Fibroblast of the aortic adventitia (primary cell): ENCODE measurements at places on chromosomes 7 and 10. TPM values are rescaled to one million over a fixed set of nuclear protein-coding genes. Genes with fewer than 3 reads are reported as not detected.

Gene CYP3A5
- 1.1 and 2.9 TPM in 2 replicates for total RNA-seq

Gene CCDC136
- 9.9 and 15.7 TPM in 2 replicates for total RNA-seq

Gene CALN1
- total RNA-seq, result not detected in 2 replicates

Gene POM121L12
- total RNA-seq, result not detected in 2 replicates

Gene H2BK1
- total RNA-seq, result not detected in 2 replicates

Gene ZPBP
- not detected in 2 replicates for total RNA-seq

Gene LIPN
- total RNA-seq, result not detected in 2 replicates

Gene FANK1
- total RNA-seq, result 2.3 and 20.4 TPM in 2 replicates

Gene DOCK4
- 7.6 and 25.9 TPM in 2 replicates for total RNA-seq

Gene ADARB2
- not detected in 2 replicates for total RNA-seq

Gene TEX36
- 2.1 TPM in 1 of 2 replicates, not detected in the other for total RNA-seq

Gene ADAM12
- 82.7 and 83.5 TPM in 2 replicates for total RNA-seq

Gene GCK
- total RNA-seq, result 0.36 TPM in 1 of 2 replicates, not detected in the other

Gene RHOBTB1
- total RNA-seq, result 15.8 and 27.0 TPM in 2 replicates

Gene NAMPT
- 78.8 and 84.4 TPM in 2 replicates for total RNA-seq

Gene HMX3
- not detected in 2 replicates for total RNA-seq

- DNase-seq, result peak; percentile 48
Measured at GRCh38 chr7:77453531-77453930, 37.4 kb upstream of the GSAP start.

- no peak for DNase-seq
Measured at GRCh38 chr10:34015700-34016099, 681.2 kb upstream of the NRP1 start.

DNA sequence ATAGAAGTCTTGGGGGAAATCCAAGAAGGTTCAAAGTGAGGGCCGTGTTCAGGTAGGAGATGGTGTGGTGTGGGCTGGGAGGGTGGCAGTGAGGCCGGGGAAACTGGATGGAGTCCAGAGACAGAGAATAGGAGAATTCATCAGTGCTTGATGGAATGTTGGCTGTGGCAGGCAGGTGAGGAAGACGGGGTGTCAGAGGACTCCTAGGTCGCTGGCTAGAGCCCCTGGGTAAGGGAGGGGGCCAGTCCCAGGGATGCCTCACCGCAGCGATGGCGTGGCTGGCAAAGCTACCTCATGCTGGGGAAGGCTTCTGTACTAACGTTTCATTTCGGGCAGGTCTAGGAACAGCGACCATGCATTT is 373.0 kb downstream of the RPS24 start:
- DNase-seq, result no peak

- no peak for DNase-seq
Measured at GRCh38 chr10:14611968-14612693, 162.6 kb downstream of the FAM107B start.

DNA sequence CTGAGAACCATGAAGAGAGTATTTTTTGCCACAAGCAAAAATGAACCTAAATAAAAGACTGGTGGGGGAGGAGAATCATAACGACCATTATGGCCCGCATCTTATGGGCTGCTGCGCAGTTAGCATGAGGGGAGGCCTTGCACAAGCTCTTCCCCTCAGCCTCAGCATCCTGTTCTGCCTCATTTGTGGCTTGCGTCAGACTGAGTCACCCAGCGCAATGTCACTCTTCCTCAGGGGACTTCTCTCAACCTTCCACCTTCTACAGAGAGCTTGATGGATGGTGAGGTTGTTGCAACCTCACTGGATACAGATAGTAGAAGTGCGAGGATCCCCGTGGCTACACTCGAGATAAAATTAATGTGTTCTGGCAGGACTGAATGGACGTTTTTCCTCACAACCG is 16.8 kb upstream of the GPR15LG start:
- peak; percentile 2 for DNase-seq

- DNase-seq, result no peak
Measured at GRCh38 chr10:4581929-4582328, 244.1 kb upstream of the AKR1E2 start.

GRCh38 chr7:32071466-32072091 is 1.4 kb upstream of the PDE1C start:
- no peak for DNase-seq

DNA sequence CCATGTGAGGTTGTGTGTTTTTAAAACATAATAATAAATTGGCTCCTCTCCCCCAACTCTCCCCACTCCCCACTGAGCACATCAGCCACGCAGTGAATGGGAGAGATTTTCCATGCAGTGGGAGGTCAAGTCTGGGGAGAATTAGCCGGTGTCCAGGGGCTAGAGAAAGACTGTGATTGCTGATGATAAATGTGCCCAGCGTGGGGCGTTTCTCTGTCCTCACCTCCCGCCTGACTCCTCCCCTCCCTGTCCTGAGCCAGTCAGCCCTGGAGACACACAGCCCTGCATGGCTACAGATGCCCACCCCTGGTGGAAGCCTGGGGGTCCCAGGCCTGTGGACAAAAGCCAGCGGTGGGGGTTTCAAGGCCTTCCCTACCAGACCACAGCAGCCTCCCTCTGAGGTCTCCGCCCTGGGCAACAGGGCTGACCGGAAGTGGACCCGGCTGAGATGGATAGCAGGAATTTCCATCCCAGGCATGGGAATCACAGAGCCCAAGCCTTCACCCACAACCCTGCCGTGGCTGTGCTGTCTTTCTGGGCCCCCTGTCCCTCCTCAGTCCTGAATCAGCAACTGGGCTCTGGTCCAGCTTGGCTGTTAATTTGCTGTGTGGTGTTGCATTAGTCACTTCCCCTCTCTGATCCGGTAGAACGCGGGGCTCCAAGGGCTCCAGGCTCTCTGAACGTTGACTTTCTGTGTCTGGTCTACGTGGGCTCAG is 46.8 kb upstream of the SLC29A3 start:
- peak; percentile 73 for DNase-seq

DNA sequence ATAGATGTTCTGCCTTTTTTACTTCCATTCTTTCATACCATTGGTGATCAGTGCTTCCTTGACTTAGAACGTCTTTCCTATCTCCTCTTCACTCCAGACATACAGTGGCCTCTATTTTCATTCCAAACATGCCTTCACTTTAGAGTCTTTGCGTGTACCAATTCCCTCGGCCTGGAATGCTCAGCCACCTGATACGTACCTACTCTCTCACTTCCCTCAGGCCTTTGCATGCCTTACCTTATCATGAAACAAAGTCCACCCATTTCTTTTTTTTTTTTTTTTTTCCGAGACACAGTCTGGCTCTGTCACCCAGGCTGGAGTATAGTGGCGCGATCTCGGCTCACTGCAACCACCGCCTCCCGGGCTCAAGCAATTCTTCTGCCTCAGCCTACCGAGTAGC is 2.2 kb upstream of the CCNJ start:
- DNase-seq, result no peak

- DNase-seq, result no peak
Measured at GRCh38 chr7:87212498-87212897, 7.0 kb downstream of the TMEM243 start.

DNA sequence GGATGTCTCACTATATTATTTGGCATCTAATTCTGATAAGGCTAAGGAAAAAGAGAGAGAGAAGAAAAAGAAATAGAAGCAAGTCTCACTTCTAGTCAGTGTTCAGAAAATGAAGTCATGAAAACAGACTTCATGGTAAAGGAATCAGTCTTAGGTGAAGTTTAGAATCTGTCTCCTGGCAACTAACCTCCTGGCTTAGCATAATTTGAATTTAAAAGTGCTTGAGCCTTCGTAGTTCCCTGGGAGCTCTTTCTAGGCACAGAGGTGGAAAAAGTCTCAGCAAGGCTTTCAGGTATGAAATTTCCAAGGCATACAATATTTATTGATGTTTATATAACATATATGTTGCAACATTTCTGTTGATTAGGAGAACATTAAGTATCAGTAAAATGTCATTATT is 10.4 kb downstream of the CHRM2 start:
- DNase-seq, result no peak

GRCh38 chr7:22680482-22680911 is 46.5 kb upstream of the IL6 start:
- no peak for DNase-seq

DNA sequence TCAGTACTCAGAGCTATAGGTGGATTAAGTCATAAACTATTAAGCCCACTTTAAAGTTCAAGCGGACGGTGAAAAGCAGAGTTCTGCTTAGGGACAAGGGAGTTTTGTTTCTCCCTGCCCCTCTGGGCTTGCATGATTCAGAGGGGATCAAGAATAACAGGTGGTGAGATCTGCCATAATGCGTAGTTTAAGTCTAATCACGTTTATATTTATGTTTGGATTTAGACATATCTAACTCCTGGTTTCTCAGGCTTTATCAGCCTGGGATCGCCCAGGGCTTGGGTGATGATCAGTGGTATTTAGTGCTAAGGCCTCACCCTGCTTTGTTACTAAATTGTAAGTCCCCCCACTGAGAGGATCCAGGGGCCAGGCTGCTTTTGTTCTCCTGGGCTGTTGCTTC is 335.4 kb upstream of the NRP1 start:
- no peak for DNase-seq

- DNase-seq, result no peak
Measured at GRCh38 chr10:7478727-7479457, 68.1 kb upstream of the SFMBT2 start.

DNA sequence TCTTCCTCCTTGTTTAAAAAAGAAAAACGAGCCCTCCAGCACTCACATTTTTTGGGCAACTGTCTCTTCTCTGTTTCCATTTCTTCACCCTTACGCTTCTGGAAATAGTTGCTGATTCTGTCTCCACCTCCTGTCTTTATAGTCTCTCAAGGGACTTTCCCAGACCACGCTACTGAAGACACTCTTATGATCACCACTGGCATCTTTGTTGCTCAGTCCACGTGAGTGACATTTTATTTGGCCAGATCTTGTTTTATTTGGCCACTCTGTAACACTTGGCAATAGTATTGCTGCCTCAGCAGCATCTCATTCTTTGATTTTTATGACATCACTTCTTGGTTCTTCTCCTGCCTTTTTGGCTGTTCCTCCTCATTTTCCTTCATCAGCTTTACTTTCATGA is 21.6 kb upstream of the NME8 start:
- DNase-seq, result no peak

DNA sequence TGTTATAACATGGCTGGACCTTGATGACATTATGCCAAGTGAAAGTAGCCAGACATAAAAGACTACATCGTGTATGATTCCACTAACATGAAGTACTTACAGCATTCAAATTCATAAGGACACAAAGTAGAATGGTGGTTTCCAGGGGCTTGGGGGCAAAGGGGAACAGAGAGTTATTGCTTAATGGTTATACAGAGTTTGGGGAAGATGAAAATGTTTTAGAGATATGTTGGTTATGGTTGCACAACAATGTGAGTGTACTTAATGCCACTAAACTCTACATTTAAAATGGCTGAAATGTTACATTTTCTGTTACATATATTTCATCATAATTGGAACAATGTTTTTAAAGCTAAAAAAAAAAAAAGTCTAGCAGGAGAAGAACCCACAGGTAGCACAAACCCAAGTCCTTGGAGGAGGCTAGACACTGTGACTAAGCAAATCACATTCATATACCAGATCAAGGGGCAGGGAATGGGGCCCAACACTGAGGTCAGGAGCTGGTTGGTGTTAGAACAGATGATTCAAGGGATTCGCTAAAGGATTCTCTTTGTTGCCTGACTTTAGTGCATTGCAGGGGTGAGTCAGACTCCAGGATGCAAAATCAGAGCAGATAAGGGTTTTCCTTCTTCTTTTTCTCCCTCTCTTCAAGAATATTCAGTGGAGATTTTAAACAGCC is 25.1 kb upstream of the AOAH start:
- DNase-seq, result peak; percentile 67

DNA sequence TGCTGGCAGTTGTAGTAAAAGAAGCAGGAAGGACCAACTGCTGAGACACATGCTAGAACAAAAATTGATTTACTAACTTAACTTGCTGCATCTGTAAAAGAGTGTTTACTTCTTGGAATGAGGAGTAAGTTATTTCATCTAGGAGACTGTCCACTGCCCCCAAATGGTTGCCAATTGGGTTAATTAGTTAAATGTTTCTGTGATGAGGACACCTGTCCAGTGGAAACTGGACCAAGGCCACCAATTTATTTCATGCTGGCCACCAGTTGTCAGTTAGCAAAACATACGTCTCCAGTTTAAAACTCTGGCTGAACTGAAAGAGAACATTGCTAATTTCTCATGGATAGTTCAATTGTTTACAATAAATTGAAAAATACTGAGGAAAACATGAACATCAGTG is 191.7 kb downstream of the PPP1R9A start:
- DNase-seq, result no peak

- no peak for DNase-seq
Measured at GRCh38 chr7:114255404-114255841, 159.2 kb upstream of the FOXP2 start.

- no peak for DNase-seq
Measured at GRCh38 chr10:27464993-27465392, 39.1 kb upstream of the RAB18 start.

DNA sequence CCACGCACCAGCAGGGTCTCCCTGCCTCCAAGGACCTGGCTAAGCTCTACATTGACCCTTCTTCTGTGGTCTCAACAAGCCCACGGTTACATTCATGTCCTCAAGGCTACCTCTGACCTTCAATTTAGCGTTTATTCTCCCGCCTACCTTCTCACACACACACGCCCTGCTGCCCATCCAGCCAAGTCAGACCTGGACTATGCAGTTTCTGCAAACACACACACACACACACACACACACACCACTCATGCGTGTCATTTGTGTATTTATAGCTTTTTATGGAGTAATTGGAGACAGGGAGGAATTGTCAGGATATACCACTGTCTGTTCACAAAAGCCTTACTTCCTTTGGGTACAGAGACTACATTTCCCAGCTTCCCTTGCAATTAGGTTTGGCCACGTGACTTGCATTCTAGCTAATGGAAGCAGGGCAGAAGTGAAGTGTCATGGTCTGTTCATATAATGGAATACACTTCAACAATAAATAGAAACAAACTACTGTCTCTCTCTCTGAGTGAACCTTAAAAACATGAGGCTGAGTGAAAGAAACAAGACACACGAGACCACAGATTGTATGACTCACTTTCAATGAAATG is 53.8 kb upstream of the CPXM2 start:
- DNase-seq, result peak; percentile 58

DNA sequence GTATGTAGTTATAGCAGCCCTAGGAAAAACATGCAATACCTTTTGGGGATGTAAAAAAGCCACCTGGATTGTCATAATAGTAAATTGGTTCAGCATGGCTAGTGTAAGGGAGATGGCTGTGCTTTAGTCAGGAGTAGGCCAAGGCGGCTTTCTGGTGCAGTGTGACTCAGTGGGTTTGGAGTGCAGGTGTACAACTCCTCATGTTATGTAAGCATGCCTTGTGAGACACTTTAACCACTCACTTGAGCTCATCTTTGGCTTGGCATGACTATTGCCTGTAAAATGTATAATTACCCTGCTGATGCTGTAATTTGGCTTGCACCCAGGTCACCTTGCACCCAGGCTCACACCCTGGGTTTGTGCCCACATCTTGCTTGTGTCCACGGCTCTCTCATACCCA is 239.2 kb upstream of the GLI3 start:
- DNase-seq, result no peak

DNA sequence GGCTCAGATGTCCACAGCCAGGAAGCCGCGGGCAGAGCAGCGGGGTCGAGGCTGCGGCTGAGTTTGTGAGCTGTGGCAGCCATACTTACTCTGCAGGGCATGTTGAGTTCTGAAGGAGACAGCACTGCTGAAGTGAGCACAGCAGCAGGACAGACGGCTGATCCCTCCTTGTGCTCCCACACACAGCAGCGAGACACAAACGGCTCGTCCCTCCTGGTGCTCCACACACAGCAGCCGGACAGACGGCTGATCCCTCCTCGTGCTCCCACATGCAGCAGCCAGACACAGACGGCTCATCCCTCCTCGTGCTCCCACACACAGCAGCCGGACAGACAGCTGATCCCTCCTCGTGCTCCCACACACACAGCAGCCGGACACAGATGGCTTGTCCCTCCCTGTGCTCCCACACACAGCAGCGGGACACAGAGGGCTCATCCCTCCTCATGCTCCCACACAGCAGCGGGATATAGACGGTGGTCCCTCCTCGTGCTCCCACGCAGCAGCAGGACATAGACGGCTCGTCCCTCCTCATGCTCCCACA is 305.1 kb downstream of the PTPRN2 start:
- DNase-seq, result no peak
